Peyer's patch (tissue), 4 donors: ENCODE measurements at places on chromosomes 16 and 17. TPM values are rescaled to one million over a fixed set of nuclear protein-coding genes. Genes with fewer than 3 reads are reported as not detected.

The FBXW10B gene
- total RNA-seq, result 0.83 TPM

The KRT36 gene
- not detected for total RNA-seq

The TAF15 gene
- total RNA-seq, result 51.1 TPM

The OR3A1 gene
- not detected for total RNA-seq

The ZP2 gene
- not detected for total RNA-seq

The CKLF gene
- 27.9 TPM for total RNA-seq

The LPO gene
- not detected for total RNA-seq

The PPY gene
- not detected for total RNA-seq

The DPEP2 gene
- total RNA-seq, result 12.4 TPM

The CLEC18C gene
- total RNA-seq, result not detected

The B4GALNT2 gene
- 5.4 TPM for total RNA-seq

The CIBAR2 gene
- not detected for total RNA-seq

The WSCD1 gene
- total RNA-seq, result 47.1 TPM

The EXOC3L1 gene
- 1.2 TPM for total RNA-seq

The OR1F1 gene
- total RNA-seq, result not detected

The FAM234A gene
- 223 TPM for total RNA-seq

The KRTAP1-5 gene
- total RNA-seq, result not detected

The CTRB2 gene
- total RNA-seq, result not detected

The KREMEN2 gene
- total RNA-seq, result 1.6 TPM

The TEX19 gene
- not detected for total RNA-seq

The NUDT7 gene
- total RNA-seq, result 5.8 TPM

The SMIM22 gene
- 258 TPM for total RNA-seq

The MYLK3 gene
- not detected for total RNA-seq

The SNX20 gene
- total RNA-seq, result 1.3 TPM

The ATP2A1 gene
- 0.35 TPM for total RNA-seq

The CARD14 gene
- total RNA-seq, result 0.94 TPM

The APOH gene
- 1.1 TPM for total RNA-seq

The KRTAP2-1 gene
- total RNA-seq, result not detected

The CCL7 gene
- not detected for total RNA-seq

The SEPTIN1 gene
- 65.2 TPM for total RNA-seq

The CDH16 gene
- not detected for total RNA-seq

The ASIC2 gene
- total RNA-seq, result not detected

The OTOP3 gene
- 5.2 TPM for total RNA-seq

The ATF7IP2 gene
- total RNA-seq, result 10.7 TPM

The SDR42E1 gene
- total RNA-seq, result 19.3 TPM

The PRAC2 gene
- total RNA-seq, result not detected

The FBXL16 gene
- total RNA-seq, result 2.3 TPM

The SMTNL2 gene
- total RNA-seq, result not detected

The TBC1D3 gene
- total RNA-seq, result not detected

The AANAT gene
- not detected for total RNA-seq

The SDR42E2 gene
- not detected for total RNA-seq

The TEDC2 gene
- 4.3 TPM for total RNA-seq

The CD300E gene
- not detected for total RNA-seq

The TBC1D3E gene
- total RNA-seq, result not detected

The DRC3 gene
- not detected for total RNA-seq

The SAMD14 gene
- total RNA-seq, result 2.5 TPM

The TNS4 gene
- 1.2 TPM for total RNA-seq

The UMOD gene
- total RNA-seq, result not detected

The NXPH3 gene
- total RNA-seq, result 2.1 TPM

The B9D1 gene
- total RNA-seq, result 4.5 TPM

The STX1B gene
- not detected for total RNA-seq

The TAC4 gene
- total RNA-seq, result not detected

The HS3ST4 gene
- total RNA-seq, result not detected
